ENCODE measurements at places on chromosomes 12 and 14.

GRCh38 chr14:106094654-106095189 is 568.3 kb downstream of the TMEM121 start:
- DNase-seq: no peak

DNA sequence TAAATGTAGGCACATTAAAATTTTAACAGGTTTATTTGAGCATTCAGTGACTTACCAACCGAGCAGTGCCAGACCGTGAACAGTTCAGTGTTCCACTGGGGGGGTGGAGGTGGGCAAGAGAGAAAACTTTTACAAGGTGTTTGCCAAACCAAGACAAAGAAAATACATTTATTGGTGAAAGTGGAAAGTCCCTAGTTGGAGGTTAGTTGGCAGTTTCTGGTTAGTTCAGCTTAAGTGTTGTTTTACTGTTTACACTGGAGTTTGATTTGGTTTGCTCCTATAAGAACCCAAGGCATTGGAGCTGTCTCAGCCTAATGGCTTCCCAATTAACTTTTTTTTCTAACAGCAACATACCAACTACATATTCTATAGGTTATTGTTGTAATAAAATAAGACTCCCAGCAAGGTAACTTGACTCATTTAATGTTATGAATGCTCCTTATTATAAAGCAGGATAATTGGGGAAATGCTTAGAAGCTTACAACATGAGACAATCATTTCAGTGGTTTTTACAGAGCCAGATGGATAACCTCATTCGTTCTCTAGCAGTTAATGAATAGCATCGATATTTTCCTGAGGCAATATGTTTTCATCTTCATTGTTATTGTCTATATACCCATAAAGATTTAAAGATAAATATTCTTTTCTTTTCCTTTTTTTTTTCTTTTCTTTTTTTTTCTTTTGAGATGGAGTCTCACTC is 115.8 kb downstream of the ETNK1 start:
- DNase-seq: no peak

- DNase-seq: no peak
Observed at GRCh38 chr12:104792570-104792969, 165.5 kb downstream of the SLC41A2 start.

- DNase-seq: no peak
Observed at GRCh38 chr12:28865776-28866175, 283.3 kb upstream of the FAR2 start.

DNA sequence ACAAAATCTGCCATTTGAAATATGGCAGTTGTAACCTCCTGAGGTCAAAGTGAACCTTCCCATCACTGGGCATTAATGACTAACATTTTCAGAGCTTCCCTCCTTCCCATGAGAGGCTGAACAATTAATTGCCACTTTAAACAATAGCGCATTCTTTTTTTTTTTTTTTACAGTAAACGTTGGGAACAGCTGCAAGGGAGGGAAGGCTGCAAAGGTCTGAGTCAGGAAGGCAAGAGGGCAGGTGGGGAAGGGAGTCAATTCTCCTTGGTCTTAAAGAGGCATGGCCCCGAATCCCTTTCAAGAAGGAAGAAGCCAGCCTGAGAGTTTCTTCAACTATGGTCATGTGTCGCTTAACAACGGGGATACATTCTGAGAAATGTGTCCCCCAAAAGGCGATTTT is 41.0 kb upstream of the PLEKHG3 start:
- DNase-seq: no peak

GRCh38 chr14:61104358-61104757 is 123.3 kb downstream of the SLC38A6 start:
- no peak for DNase-seq

- DNase-seq: no peak
Observed at GRCh38 chr12:101204602-101205304, 5.3 kb downstream of the SLC5A8 start.

DNA sequence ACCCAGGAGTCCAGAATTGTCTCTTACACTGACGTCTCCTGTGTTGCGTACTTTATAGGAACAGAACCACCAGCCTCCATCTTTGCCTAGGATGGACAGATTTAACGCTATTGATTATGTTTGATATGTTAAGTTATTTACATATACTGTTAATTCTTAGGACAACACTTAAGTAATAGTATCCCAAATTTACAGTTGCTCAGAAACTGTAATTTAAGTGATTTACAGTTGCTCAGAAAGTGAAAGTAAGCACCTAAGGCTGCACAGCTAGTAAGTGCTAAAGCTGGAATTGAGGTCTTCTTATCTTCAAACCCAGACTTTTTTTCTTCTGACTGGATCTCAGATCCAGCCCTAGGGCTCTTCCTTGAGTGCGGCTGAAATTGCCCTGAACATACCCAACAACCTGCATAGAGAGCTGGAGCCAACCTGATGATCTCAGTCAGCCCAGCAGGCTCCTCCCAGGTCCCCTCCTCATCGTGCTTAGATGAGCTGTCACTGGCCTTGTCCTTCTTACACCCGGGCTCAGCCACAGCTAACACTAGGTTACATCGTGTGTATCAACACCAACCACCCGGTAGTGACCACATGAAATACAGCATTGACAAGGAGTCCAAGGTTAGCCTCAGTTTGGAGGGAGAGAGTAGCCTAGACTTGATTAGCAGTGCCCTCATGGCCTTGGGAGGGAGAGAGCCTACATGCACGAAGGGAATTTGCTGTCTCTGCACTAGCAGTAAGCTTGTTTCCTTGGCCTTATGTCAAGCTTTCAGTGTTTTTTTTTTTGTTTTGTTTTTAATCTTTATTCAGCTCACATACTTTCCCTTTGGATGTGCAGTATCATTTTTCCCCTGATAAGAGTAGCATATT is 111.1 kb upstream of the ARHGAP5 start:
- DNase-seq: no peak

- DNase-seq: no peak
Observed at GRCh38 chr12:27987331-27987730, 14.8 kb upstream of the PTHLH start.

GRCh38 chr12:132174839-132175490 is 30.7 kb downstream of the NOC4L start:
- DNase-seq: no peak

DNA sequence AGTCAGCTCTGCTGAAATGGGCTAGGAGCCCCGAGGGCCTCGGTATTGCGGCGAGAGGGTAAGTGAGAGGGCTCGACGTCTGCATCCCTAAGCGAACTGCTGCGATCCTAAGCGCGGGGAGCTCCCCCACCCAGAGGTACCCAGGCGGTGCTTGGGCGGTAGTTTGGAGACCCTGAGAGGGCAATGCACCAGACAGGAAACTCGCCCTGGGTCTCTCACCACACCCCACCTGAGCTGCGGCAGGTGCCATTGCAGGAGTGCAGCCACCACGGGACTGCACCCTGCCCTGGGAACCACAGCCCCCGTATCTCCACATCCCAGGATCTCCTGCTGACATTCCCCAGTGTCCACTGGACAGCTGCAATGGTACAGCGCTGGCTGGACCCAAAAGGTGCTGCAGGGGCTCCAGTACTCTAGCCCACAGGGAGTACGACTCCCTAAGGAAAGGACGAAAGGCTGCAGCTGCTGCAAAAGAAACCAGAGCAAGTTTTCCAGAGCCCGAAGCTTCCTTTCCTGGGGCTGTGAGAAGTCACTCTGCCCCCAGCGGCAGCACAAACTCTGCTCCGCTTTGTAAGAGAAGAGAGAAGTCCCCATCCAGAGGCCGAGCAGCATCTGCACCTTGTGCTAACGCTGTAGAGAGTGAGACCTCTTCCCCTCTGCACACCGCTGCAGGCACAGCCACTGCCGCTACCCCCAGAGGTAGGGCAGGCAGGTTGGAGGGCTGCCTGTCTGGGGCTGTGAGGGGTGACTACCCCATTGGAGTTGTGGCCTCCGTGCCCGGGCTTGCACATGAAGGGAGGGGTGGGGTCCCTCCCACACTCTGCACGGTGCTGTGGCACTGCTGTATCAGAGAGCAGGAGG is 31.1 kb upstream of the MON2 start:
- peak; percentile 10 for DNase-seq

DNA sequence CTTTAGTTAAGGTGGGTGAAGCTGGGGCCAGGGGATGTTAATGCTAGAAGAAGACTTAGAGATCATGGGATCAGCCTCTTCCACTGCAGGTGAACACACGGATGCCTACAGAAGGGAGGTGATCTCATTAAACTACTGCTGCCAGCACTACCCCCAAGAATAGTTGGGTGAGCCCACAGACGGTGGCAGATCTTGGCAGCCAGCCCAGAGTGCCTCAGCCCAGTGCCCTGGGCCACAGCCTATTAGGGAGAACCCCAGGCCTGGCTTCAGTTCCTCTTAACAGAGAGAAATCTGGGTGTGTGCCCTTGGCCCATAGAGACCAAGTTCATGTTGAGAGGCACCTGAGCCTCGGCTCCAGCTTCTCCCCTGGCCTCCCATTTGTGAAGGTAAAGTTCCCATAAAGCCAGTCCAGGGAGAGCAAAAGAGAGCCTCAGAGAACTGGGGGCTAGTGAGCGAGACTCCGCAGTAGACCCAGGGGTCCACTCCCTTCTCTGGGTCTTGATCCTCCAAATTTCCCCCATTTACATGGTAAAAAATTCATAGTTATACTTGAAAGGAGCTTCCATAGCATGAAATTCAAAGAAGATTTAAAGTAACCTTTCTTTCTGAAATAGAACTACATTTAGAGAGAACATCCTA is 125.0 kb upstream of the CCND2 start:
- no peak for DNase-seq

- no peak for DNase-seq
Observed at GRCh38 chr12:71752891-71753290, 1.8 kb upstream of the RAB21 start.

DNA sequence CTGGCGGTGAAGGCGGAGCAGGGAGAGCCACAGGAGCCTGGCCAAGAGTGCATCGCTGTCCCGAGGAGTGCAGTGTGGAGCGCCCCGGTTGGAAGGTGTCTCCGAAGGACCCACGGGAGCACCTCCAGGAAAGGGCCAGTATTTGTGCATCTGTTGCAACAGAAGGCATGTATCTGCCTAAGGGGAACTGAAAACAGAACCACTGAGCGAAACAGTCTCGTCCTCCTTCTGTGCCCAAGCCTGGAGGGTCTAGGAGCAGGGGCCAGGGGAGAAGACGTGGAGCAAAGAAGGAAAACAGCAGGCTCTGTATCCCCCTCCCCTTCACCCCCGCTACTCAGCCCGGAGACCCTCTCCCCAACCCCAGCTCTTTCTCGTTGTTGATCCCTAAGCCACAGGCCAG is 5.3 kb upstream of the LRRC10 start:
- DNase-seq: peak; percentile 4

DNA sequence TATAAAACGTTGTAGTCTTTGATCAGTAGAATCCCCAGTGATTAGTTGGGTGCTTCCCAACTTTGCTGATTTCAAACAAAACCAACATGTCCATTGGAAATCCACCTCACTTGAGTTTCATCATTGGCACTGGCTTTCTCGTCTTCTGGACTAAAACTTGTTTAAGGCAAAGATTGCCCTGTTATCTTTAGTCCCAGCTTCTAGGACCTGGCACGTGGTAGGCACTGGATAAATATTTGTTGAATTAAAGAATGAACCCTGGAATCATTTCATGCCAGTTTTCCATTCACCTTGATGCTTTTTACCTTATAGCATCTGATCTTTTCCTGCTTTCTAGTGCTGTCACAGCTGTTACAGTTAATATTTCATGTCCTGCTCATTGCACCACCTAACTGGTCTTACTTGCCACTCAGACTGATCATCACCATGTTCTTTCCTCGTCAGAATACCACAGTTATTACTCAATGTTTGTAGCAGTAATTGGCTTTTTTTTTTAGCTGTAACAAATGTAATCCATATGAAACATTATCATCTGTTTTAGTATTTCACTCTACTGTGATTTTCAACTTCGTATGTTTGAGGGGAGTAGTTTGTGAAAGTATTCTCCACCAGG is 7.3 kb upstream of the C12orf50 start:
- DNase-seq: no peak

DNA sequence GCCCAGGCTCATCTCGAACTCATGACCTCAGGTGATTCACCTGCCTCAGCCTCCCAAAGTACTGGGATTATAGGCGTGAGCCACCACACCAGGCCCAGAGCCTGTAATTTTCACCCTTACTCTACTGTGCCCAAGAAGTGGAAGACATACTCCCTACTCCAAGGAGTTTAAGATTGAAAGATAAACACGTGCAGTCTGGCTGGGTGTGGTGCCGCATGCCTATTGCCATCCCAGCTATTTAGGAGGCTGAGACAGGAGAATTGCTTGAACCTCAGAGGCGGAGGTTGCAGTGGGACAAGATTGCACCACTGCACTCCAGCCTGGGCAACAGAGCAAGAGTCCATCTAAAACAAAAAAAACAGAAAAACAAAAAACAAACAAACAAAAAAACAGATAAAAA is 90.0 kb downstream of the NINJ2 start:
- no peak for DNase-seq

DNA sequence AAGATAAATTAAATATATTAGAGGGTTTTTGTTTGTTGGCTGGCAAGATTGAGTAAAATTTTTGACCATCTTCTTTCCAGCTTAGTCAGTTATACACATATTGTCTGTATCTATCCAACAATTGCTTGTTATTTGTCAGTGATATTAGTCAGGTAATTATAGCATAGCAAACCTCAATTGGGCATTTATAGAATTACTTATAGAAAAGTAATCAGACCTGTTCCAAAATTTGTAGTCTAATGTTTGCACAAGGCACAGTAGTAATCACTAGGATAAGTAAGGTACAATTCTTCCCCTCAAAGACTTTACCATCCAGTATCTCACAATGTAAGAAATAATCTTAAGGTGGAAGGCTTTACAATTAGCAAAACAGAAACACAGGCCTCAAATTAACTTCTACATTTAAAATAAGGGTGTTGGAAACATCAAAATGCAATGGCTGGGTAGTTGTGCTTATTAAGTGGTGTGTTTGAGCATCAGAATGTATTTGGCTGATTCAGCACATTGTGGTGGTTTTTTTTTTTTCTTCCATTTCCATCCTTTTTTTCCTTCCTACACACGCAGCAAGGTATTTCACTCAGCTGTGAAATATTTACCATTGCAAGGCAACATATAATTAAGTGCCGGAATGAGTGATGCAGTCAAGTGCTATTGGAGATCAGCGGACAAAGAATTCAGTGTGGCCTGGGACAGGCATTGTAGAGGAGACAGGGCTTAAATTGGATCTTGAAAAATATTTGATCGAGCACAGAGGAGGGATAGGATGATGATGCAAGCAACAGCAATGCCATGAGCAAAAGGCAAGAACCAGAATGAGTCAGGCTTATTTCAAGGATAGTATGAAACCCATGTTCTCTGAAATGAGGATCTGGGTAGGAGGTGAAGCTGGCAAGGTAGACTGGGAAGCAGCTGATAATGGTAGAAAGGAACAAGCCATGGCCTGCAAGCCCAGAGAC is 178.2 kb downstream of the AKAP6 start:
- DNase-seq: no peak

- DNase-seq: no peak
Observed at GRCh38 chr12:67086116-67086515, 183.0 kb upstream of the CAND1 start.
